ENCODE measurements at places on chromosomes 16 and 17.
A peak's percentile ranks its signal among the peaks of the same experiment; 100 is the strongest.

DNA sequence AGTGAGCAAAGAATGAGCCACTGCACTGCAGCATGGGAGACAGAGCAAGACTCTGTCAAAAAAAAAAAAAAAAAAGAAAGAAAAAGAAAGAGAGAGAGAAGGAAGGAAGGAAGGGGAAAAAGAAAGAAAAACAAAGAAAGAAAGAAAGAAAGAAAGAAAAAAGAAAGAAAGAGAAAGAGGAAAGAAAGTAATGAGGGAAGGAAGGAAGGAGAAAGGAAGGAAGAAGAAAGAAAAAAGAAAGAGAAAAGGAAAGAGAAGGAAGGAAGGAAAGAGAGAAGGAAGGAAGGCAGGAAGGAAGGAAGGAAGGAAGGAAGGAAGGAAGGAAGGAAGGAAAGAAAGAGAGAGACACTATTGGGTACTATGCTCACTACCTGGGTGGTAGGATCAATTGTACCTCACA is 122.2 kb upstream of the ERCC4 start:
- DNase-seq: no peak

DNA sequence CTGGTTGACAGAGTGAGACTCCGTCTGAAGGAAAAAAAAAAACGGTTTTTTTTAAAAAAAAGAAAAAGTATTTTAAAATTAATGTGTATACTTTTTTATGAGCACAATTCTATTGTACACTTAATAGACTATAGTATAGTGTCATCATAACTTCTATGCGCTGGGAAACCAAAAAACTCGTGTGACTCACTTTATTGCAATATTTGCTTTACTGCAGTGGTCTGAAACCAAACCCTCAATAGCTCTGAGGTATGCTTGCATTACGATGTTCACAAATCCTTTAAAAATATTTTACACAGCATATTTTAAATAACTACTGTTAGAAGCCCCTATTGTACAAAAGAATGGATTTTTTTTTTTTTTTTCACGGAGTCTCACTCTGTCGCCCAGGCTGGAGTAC is 12.4 kb upstream of the MAP2K6 start:
- peak; percentile 13 for DNase-seq

DNA sequence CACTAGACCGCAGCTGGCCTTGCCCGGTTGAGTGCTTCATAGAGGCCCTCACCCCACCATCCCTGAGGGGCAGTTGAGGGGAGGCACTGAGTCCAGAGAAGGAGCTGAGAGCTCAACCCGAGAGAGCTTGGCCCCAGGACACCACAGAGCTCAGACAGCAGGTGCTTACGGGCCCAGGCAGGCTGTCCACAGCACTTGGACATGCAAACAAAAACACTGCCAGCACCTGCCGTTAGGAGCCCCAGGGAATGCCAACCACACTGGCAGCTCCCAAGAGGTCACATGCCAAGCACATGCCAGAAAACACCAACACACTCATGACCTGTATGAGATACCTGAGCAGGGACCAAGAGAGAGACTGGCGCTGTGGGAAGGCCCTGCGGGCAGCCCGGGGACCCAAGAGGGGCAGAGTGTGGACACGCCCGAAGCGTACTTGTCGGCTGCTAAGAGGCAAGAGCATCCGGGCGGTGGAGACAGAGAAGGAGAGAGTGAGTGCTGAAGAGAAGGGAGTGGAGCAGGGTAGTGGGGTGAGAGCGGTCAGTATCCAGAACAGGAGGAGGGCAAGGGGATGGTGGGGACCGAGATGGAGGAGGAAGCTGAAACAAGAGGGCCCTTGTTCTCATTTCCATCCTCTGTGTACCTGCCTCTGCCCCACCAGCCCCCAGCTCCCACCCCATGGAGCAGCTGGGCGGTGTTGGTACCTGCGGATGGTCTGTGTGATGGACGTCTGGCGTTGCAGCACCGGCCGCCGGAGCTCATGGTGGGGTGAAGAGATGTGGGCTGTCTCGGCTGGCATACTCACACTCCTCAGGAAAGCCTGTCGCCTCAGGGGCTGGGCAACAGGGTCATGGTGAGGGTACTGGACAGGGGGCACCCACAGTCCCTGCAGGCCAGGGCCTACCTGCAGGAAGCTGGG is 8.2 kb downstream of the RHBDF1 start:
- no peak for DNase-seq

DNA sequence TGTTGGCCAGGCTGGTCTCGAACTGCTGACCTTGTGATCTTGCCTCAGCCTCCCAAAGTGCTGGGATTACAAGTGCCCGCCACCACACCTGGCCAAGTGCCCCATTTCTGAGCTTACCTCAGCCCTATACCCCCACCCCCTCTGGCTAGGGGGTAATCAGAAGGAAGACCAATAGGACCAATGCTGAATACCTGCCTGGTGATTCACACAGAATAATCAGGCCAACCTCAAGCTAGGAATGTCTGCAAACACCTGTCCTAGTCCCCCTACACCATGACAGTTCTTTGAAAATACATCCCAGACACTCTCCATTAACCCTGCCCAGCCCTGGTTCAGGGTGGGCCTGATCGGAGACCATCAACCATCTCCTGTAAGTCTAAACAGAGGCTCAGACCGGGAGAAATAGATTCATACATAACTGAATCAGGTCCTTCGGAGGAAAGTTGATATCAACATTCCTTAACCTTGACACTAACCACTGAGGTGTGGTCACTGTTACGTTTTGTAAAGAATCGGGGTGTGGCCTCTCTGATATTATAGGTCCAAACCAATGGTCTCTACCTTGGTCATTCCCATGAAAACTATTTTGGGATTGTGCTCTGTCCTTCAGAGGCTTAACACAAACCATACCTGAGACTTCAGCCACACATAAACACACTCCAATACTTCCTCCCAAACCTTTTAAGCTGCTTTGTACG is 130.8 kb downstream of the GAS7 start:
- no peak for DNase-seq

DNA sequence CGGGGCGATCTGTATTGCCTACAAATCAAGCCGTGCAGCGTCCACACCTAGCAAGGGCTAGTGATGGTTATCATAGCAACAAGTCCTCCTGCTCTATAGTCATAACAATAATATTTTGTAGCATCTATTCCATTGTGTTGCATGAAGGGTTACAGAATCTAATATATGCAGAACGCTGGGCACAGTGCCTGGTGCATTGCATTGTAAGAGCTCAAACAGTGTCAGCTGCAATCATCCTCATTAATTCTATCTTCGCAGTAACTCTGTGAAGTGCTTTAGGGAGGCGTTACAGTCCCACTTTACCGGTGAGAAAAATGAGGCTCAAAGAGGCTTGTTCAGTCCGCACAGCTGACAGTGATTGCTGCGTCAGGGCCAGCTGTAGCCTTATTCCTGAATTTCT is 149.4 kb downstream of the RBFOX1 start:
- DNase-seq: no peak

- DNase-seq: peak; percentile 51
Measured at GRCh38 chr16:56988161-56988947, 1.0 kb upstream of the NLRC5 start.

DNA sequence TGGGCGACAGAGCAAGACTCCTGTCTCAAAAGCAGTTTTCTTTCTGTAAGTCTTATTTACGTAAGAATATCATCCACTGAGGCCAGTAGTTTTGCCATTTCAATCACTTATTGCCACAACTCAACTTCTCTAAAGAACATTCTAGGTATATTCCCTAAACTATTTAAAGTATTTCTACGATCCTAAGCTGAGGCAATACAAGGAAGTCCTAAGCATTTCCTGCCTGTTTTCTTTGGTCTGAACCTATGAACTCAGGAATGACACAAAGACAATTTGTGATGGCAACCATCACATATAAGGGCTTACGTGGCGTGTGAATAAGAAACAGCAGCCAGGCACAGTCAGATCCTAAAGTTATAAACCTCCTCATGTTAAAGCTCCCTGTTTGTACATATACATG is 14.2 kb downstream of the USP36 start:
- DNase-seq: peak; percentile 73

GRCh38 chr16:89710709-89711564 is 9.4 kb upstream of the SPATA2L start:
- no peak for DNase-seq

DNA sequence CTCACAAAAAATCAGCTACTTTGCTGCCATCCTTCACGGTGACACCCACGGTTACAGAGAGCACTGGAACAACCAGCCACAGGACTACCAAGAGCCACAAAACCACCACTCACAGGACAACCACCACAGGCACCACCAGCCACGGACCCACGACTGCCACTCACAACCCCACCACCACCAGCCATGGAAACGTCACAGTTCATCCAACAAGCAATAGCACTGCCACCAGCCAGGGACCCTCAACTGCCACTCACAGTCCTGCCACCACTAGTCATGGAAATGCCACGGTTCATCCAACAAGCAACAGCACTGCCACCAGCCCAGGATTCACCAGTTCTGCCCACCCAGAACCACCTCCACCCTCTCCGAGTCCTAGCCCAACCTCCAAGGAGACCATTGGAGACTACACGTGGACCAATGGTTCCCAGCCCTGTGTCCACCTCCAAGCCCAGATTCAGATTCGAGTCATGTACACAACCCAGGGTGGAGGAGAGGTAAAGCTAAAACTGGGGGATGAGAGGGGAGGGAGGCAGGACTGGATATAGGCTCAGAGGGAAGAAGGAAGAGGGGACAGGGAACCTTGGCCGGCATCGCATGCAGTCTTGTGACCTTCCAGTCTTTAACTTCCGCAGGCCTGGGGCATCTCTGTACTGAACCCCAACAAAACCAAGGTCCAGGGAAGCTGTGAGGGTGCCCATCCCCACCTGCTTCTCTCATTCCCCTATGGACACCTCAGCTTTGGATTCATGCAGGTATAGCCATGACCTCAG is 581 bp downstream of the CD68 start:
- no peak for DNase-seq

- peak; percentile 22 for DNase-seq
Measured at GRCh38 chr17:43572368-43572980, 26.3 kb upstream of the ETV4 start.

GRCh38 chr17:72518159-72518732 is 397.4 kb downstream of the SOX9 start:
- no peak for DNase-seq

DNA sequence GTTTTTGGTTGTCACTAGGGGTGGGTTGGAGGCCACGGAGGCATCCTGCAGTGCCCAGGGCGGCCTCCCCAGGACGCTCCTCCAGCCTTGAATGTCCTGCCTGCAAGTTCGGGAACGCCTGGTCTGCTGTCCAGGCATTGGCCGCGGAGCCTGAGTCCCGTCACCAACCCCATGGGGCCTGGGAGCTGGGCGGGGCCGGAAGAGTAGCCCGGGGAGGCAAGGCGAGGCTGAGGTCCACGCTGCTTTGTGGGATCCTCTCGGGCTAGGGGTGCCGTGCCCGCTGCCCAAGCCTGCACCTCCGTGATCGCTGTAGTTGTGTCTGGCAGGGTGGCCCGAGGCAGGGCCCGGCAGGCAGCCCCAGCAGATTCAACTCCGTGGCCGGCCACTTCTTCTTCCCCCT is 12.8 kb downstream of the TELO2 start:
- DNase-seq: no peak

DNA sequence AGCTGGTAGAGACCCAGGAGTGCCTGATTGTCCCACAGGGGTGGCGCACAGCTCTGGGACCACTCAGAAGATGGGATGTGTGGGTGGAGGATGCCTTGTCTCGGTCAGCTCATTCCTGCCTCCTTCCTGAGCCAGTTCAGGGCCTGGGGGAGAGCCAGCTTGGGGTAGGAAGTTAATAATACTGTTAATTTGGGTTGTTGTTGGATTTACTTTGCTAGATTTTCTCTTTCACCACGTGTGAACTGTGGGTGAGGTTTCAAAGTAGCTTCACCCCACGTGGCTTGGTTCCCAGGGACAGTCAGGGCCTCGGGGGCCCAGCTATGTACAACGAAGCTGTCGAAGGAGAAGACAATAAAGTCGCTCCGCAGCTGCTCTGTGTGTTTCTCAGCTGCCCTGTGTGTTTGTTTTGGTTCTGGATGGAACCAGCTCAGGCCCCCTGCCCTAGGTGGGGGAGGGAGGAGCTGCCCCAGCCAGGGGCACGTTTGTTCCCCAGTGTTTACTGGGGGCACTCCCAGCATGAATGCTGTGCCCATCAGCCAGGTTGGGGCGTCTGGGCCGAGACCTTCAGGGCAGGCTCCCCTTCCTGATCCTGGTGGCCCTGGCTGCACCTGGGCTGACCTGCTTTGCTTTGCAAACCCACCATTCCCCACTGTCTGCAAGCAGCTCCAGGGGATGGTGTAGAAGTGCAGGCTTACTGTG is 2.3 kb downstream of the NUDT16L1 start:
- no peak for DNase-seq

DNA sequence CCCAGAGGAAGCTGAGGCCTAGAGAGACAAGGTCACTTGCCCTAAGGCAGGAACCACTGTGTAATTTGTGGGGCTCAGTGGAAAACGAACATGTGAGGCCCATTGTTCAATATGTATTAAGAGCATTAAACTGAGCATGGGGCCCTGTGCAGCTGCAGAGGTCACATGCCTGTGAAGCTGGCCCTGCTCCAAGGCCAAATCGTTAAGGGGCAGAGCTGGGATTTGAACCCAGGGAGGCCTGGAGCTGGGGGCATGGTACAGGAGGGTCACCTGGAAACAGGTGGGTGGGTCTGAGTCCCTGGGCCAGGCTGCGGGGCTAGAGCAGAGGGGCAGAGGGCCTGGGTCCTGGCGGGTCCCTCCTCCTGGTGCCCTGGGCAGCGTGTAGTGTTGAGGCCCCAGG is 19.7 kb downstream of the C16orf74 start:
- no peak for DNase-seq

Data from EH (cell line).